Activated naive CD8-positive, alpha-beta T cell treated with anti-CD3 and anti-CD28 coated beads, Interleukin-2, amount 10 ng/mL, durations not matched to agents 7 days and 5 days (primary cell): ENCODE measurements at places on chromosomes 3 and 15.
A peak's percentile ranks its signal among the peaks of the same experiment; 100 is the strongest.

DNA sequence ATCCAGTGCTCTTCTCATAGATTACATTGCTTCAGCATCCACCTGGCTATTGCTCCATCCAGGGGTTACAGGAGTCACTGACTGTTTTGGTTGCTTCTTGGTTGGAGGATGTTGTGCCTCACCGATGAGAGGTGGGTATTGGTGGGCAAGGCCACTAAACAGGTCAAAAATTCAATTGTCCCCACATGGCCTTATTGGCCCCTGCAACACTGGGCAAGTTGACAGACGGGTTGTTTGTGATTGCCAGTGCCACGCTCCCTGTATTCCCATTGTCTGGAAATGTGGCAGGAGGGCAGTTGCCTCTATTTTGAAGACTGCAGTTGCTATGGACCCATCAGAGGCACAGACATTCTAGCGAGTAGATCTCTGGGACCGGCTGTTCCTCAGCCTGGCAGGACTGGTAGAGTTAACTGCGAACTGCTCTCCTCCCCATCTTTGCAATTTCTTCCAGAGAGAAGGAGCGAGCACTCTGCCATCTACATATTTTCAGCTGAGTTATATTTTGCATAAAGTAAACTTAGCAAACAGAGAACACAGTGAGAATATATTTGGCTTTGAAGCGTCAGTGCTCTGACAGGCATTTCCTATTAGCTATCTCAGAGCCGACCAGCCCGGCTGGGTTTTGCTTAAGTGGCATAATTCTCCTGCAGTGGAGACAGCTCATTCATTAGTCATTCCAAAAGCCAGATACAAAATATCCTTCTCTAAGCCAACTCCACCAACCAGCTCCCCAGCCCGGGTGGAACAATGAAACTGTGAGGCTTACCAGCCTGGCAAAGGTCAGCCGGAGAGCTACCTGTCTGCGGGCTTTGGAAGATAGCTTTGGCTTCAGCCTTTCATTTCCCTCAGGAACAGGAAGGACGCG lies 26.0 kb upstream of the MAGEF1 start:
- peak; percentile 3 for DNase-seq

- DNase-seq, result no peak
Measured at GRCh38 chr3:162517110-162517509, 1020.5 kb downstream of the OTOL1 start.

DNA sequence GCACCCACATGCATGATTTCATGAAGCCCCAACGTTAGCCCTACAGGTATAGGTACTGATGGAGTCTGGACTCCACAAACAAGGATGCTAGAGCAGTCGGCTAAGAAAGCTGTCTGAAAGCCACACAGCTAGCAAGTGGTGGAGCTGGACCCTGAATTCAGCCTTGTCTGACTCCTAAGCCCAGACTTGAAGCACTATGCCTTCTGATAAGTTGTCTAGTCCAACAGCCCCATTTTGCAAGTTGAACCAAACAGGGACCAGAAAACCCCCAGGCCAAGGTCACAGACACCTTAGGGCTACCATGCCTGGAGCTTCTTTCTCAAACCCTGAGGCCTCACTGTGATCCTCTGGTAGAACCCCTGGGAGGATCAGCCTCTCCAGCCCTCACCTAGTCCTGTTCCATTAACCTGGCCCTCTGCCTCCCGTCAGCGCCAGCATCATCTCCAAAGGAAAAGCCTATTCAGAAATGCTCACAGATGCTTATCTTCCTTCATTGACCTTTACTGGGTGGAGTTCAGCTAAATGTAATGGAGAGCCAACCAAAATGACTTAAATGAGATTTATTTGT lies 1.7 kb upstream of the SLCO2A1 start:
- DNase-seq, result no peak

DNA sequence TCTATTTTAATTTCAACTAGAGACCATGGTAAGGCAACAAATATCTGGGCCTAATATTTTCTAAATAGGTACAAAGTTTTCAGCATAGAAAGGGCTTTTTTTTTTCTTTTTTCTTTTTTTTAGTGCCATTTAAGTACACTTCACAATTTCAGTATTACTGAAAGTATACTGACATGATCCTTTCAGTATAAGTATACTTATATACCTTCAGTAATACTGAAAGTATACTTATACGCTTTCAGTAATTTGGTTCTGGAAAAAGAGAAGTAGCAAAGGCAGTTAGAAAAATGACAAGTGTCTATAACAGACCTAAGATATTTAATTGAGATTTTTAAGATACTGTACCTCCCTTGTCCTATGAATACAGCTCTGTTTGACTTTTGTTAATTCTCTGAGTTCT lies 339.2 kb downstream of the EPHA3 start:
- DNase-seq, result no peak

DNA sequence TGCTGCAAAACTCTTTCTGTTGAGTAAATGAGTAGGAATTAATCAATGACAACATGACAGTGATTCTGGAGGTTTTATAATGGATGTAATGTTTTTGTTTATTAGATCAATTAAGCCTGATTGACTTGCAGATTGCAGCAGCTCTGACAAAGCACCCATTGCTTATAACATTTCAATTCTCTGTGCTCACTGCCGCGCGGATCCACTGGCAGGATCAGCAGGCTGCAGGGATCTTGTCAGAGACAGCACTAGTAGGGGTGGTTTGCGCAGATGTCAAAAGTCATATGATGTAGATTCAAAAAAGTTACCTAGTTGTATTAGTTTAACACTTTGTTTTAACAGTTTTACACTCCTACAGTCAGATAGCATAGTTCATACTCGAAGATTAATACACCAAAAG lies 93.4 kb downstream of the MBNL1 start:
- DNase-seq, result no peak

GRCh38 chr15:62165793-62166375 lies 799 bp upstream of the C2CD4B start:
- DNase-seq, result no peak

DNA sequence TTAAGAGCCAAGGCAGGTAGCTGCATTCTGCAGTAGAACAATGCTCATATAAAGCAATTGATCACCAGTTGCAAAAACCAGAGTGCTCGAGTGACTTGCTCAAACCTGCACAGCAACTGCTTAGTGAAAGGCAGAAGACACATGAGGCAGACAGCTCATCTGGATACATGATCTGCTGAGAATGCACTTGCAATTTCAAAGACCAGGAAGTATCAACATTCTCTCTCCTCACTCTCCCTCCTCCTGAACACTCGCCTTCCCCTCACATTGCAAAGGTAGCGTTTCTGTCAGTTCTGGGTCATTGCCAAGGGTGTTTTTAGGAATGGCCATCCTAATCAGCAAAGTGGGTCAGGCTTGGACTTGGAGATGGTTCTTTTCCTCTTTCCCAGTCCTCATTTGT lies 61.0 kb downstream of the BFSP2 start:
- DNase-seq, result no peak

DNA sequence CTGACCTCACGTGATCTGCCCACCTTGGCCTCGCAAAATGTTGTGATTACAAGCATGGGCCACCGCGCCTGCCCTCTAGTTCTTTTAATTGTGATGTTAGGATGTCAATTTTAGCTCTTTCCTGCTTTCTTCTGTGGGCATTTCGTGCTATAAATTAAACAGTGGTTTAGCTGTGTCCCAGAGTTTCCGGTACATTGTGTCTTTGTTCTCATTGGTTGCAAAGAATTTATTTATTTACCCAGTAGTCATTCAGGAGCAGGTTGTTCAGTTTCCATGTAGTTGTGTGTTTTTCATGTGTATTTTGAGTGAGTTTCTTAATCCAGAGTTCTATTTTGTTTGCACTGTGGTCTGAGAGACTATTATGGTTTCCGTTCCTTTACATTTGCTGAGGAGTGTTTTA lies 30.1 kb downstream of the MYRIP start:
- DNase-seq, result no peak

- no peak for DNase-seq
Measured at GRCh38 chr3:61407397-61407796, 154.0 kb upstream of the PTPRG start.

DNA sequence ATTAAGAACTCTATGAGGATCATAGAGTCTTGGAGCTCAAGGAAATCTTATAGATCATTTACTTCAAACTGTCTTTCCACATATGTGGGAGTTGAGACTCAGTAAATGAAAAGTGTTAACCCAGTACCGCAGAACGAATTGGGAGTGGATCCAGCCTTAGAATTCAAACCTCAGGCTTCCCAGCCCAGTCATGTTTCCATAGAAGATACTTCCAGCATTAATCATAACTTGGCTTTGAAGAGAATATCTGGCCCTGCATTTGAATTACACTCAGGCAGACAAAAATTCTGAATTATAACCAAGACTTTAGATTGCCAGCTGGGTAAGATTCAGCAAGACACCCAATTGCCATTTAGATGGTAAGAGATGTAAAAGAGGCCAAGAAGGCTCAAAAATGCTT lies 972.0 kb downstream of the TUSC7 start:
- no peak for DNase-seq

DNA sequence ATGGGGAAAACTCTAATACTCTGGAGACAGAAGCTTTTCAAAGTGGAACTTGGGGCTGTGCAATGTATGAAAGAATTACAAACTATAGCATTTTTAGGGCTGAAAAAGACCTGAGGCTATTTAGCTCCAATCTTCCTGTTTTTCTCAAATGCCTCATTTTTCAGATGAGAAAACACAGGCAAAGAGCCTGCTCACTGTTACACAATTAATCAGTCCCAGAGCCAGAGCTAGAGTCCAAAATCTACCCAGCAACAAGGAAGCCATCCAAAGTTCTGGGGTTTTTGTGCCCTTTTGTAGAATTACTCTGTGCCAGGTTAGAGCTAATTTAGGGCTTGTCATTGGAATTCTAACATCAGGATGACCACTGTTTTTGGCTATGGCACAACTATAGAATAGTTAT lies 45.5 kb downstream of the GPR149 start:
- DNase-seq, result no peak

- DNase-seq, result no peak
Measured at GRCh38 chr3:113174801-113175485, 36.4 kb upstream of the BOC start.

DNA sequence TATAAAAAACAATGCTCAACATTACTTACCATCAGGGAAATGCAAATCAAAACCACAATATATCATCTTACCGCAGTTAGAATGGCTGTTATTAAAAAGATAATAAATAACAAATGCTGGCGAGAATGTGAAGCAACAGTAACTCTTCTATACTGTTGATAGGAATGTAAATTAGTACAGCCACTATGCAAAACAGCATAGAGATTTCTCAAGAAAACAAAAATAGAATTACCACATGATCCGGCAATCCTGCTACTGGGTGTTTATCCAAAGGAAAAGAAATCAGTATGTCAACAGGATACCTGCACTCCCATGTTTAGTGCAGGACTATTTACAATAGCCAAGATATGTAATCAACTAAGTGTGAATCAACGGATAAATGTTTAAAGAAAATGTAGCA lies 48.1 kb downstream of the ADAM10 start:
- no peak for DNase-seq

DNA sequence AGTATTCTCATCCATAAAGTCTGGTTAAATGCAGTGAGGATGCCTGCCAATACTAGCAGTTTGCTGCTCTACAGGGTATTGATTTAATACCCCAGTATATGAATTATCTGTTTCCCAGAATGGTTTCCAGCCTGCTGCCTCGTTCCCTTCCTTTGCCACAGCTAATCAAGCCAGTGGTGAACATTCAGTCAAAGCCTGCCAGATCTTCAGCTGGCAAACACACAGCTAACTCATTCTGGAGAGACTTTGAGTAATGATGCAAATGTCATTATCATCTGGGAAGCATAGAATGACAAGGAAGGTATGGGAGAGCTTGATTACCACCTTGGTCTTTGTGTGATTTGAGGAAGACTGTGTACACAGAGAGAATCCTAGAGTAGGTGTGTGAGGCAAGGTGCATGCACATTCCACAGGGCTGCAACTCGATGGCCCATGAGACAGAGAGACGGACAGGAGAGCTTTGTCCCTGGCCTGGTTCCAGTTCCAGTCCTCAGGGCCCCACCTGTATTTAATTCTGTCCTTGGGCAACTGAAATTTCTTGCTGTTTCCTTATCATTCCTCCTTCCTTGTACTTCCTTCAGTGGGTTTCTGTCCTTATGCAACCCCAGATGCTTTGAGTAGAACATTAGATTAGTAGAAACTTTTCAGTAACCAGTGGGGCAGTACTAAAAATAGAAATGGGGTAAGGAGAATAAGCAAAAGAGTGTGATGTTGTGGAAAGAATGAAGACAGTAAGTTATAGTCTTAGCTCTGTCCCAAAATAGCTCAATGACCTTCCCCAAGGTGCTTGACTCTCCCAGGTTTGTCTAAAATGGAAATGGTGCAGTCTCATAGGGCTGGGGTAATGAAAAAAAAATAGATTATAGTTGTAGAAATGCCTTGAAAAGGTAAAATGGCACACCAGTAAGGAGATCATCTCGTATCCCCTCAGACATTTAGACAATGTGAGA lies 72.5 kb downstream of the MITF start:
- DNase-seq, result no peak

- DNase-seq, result no peak
Measured at GRCh38 chr3:186261638-186262037, 100.4 kb downstream of the DGKG start.

DNA sequence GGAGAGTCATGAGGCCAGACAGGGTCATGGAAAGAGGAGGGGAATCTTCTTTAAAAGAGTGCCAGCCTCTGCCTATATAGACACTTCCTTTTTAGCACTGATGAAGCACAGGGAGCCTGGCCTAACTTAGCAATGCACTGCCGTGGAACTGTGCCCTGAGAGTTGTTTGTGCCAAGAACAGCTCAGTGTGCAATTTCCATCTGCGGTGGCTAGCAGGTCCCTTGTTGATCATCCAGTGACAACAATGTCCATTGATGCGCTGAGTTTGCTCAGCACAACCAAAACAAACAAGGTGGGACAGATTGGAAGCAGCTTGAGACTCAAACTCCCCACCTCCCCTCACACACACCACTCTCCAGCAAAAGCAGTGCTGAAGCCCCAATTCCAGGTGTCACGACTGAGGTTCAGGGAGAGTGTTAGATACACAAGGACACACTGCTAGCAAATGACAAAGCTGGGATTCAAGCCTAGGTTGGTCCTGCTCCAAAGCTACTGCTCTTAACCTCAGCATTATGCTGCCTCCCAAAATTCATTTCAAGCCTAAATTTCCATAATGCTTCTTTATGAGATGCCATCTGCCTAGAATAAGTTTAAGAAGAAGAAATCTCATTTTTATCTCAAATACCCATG lies 316.6 kb upstream of the UBE2E2 start:
- no peak for DNase-seq

- DNase-seq, result no peak
Measured at GRCh38 chr15:74364936-74365597, 2.4 kb downstream of the CYP11A1 start.

GRCh38 chr3:43340403-43340802 lies 54.1 kb downstream of the SNRK start:
- DNase-seq, result no peak

DNA sequence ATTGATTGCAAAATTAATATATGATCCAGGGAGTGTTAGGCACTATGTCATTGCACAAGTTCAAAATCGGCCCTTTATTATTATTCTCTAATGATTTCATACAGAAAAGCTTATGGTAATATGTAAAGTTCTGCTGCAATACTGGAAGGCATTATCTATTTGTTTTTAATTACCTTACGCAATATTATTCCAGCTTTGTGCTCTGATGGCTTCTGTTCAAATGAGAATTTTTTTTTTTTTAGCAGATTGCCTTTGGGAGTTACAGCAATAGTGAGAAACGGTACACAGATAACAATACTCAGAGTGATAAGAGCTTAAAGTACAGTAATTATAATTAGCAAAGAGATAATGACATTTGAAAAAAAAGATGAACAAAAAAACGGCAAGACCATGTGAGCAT lies 602.2 kb upstream of the ALCAM start:
- DNase-seq, result no peak

- DNase-seq, result no peak
Measured at GRCh38 chr3:107753494-107753893, 230.7 kb downstream of the BBX start.
